ENCODE measurements at places on chromosomes 5 and 9. TPM values are rescaled to one million over a fixed set of nuclear protein-coding genes. Genes with fewer than 3 reads are reported as not detected.

The GLDC gene
- total RNA-seq: 30.3 TPM

The TIGD6 gene
- total RNA-seq: 4.8 TPM

The SPATA31E1 gene
- total RNA-seq: not detected

The DNAJA1 gene
- total RNA-seq: 141 TPM
